Testis (tissue), 5 donors: ENCODE measurements at places on chromosomes 11 and 22. TPM values are rescaled to one million over a fixed set of nuclear protein-coding genes. Genes with fewer than 3 reads are reported as not detected.

DNA sequence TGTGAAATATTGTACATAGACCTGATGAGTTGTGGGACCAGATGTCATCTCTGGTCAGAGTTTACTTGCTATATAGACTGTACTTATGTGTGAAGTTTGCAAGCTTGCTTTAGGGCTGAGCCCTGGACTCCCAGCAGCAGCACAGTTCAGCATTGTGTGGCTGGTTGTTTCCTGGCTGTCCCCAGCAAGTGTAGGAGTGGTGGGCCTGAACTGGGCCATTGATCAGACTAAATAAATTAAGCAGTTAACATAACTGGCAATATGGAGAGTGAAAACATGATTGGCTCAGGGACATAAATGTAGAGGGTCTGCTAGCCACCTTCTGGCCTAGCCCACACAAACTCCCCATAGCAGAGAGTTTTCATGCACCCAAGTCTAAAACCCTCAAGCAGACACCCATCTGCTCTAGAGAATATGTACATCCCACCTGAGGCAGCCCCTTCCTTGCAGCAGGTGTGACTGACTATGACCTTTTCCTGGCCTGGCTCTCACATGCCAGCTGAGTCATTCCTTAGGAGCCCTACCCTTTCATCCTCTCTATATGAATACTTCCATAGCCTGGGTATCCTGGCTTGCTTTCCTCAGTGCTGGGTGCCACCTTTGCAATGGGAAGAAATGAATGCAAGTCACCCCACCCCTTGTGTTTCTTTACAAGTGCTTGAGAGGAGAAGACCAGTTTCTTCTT is 12.3 kb downstream of the PIK3IP1 start:
- H3K27me3 ChIP-seq, result no peaks in the 10 kb centered on the region
- H3K36me3 ChIP-seq, result no peaks in the 10 kb centered on the region
- peaks cover 12% of the 10 kb centered on the region for H3K4me1 ChIP-seq
- no peak for DNase-seq
- no peak overlapping the region for H3K27ac ChIP-seq

- DNase-seq, result peak; percentile 47
- H3K4me1 ChIP-seq, result peaks cover 70% of the 10 kb centered on the region
- no peaks in the 10 kb centered on the region for H3K27me3 ChIP-seq
- H3K4me3 ChIP-seq, result no peak overlapping the region
These were observed 9.7 kb downstream of the USP2 start for GRCh38 chr11:119371778-119372182.

DNA sequence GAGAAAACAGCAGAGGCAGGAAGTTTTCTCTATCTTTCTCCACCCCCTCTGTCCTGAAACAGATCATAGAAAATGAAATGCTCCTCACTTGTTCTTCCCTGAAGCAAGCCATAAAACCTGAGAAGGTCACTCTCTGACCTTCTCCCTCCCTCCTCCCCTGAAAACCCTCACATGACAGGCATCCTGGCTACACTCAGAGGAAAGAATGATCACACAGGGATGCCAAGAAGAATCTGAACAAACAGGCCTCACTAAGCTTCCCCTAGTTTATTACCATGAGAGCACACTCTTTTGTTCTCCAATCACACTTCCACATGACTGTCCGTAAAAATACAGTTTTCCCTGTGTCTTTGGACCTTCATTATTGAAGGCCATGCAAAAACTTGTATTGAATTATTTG is 300.1 kb downstream of the BUD13 start:
- H3K4me1 ChIP-seq, result peaks cover 17% of the 10 kb centered on the region
- H3K36me3 ChIP-seq, result no peaks in the 10 kb centered on the region
- no peaks in the 10 kb centered on the region for H3K27me3 ChIP-seq
- no peak for DNase-seq
- H3K27ac ChIP-seq, result no peak overlapping the region

DNA sequence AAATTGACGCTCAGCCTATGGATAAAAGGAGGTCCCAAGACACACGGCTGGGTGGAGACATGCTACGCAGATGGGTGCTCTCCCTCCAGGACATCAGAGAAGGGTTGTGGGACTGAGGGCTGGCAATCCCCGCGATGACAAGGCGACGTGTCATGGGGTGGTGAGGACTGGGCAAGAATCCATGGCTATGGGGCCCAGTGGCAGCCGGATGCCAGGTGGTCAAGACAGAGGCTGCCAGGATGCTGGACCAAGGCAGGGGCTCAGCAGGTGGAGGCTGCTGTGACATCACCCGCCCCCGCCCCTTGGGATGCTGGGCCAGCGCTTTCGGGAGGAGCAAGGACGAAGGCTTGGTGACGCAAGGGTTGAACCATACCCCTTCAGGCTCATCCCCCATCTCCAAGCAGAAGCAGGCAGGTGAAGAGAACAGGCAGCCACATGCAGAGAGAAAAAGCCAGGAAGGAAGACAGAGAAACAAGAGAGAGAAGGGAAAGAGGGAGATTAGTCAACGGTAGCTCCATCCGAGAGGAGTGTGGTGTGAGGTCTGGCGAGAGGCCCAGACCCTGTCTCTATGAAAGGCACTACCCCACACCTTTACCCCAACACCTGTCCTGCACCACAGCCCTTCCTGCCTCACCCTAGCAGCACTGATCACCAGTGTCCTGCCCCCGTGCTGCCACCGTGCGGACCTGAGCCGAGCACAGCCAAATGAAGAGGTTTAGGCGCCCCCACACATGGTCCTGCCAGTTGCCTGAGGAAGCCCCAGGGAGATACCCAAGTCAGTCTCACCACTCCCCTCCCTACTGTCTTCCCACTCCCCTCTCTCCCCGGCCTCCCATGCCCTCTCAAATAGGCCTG is 24.1 kb upstream of the RASL10A start:
- no peak for DNase-seq
- no peak overlapping the region for H3K4me3 ChIP-seq
- no peaks in the 10 kb centered on the region for H3K36me3 ChIP-seq
- H3K27ac ChIP-seq, result no peak overlapping the region
- no peaks in the 10 kb centered on the region for H3K4me1 ChIP-seq

- H3K4me1 ChIP-seq, result no peaks in the 10 kb centered on the region
- no peak overlapping the region for H3K27ac ChIP-seq
- H3K36me3 ChIP-seq, result no peaks in the 10 kb centered on the region
- H3K4me3 ChIP-seq, result no peak overlapping the region
- peak; percentile 69 for DNase-seq
These were observed 99.5 kb downstream of the ZNF280B start for GRCh38 chr22:22408731-22409696.

GLYATL2 gene
- 0.63 TPM for total RNA-seq

SPTBN2 gene
- 239 TPM for total RNA-seq
